ENCODE measurements at places on chromosomes 2 and 18. TPM values are rescaled to one million over a fixed set of nuclear protein-coding genes. Genes with fewer than 3 reads are reported as not detected.
A peak's percentile ranks its signal among the peaks of the same experiment; 100 is the strongest.

Gene BCL11A
- total RNA-seq = not detected

- DNase-seq = no peak
These were observed 548.5 kb upstream of the ID2 start for GRCh38 chr2:8133363-8133762.

- no peak for DNase-seq
These were observed 7.3 kb downstream of the INSIG2 start for GRCh38 chr2:118095610-118096009.

GRCh38 chr2:1881502-1881901 lies 137.2 kb upstream of the PXDN start:
- no peak for DNase-seq

DNA sequence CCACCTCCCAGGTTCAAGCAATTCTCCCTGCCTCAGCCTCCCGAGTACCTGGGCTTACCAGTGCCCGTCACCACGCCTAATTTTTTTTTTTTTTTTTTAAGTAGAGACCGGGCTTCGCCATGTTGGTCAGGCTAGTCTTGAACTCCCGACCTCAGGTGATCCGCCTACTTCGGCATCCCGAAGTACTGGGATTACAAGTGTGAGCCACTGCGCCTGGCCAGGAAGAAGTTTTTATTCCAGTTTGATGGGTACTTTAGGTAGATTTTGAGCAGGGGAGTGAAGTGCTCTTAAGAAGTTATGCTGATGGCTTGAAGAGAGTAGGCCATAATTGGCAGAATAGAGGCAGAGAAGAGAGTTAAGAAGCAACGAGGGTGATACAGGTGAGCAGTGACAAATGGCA lies 25.3 kb downstream of the FZD5 start:
- DNase-seq = no peak

Gene SCYGR4
- total RNA-seq = not detected

DNA sequence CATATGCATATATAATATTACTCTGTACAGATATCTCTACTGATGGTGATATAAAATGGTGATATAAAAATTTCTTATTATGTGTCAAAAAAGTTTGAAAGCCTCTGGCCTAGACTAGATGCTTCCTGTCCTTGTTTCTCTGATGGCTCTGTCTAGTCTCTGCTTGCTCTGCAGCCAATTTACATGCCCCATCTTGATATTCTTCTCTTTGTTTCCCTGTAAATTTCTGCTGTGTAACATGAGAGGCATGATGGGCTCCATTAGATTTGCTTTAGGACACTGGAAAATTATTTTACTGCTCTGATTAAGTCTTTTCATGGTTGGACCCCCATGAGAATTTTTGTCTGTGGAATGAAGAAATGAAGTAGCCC lies 24.3 kb downstream of the BABAM2 start:
- DNase-seq = no peak

DNA sequence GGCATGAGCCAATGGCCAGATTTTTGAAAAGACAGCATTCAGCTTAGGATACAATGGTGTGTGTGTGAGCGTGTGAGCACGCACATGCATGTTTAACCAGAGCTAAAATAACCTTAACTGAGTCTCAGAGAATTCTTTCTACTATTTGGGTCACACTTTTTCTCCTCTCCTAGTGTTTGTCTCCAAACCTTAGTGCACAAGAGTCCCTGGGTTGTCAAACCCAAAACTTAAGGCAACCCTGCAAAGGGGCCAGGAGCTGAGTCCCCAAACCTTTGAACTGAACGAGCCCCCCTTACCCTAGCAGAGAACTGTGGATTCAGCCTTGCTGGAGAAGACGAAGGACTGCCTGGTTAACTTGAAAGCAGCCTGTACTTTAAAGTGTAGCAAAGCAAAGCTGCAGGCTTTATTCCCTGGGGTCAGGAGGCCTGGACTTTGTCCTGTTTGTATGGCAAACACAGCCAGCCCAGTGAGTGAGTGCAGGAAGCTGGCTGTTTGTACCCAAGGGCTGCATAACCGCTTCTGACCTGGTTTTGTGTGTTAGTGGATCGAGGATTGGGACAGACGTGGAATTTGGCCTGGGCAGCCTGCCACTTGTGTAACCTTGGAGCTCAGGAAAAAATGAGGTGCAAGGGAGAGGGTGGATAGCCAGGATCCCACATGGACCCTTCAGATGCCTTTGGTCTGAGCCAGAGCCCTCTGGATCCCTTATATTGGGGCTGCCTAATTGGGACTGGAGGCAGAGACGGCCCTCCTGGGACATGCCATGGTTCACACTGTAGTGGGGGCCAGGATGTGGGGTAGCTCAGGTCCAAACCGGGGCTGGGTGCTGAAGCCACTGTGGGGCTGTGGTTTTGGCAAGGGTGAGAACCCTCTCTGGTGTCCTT lies 6.4 kb upstream of the PSMD1 start:
- DNase-seq = no peak

DNA sequence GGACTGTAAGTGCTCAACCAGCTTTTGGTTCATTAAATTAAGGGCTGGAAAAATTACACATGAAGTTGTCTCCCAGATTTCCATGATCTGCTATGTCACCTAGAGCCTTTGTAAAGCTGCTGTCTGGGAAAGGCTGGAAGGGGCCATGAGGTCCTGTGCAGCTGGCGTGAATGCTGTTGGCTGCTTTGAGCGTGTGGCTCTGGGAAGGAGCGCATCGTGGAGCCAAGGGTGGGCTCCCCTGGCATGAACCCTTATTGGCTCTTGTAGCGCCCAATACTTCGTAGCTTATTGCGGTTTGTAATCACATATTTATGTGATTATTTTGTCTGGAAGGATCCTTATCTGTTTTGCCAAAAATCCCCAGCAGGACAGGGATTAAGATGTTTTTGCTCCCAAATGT lies 70.5 kb upstream of the LMAN1 start:
- DNase-seq = no peak

GRCh38 chr2:240912878-240913809 lies 7.0 kb downstream of the CROCC2 start:
- DNase-seq = no peak

GRCh38 chr2:121529439-121530211 lies 1.1 kb upstream of the RNU4ATAC start:
- DNase-seq = peak; percentile 26

Gene POTEJ
- not detected for total RNA-seq

- DNase-seq = no peak
These were observed 39.7 kb downstream of the GRHL1 start for GRCh38 chr2:9991221-9991620.

DNA sequence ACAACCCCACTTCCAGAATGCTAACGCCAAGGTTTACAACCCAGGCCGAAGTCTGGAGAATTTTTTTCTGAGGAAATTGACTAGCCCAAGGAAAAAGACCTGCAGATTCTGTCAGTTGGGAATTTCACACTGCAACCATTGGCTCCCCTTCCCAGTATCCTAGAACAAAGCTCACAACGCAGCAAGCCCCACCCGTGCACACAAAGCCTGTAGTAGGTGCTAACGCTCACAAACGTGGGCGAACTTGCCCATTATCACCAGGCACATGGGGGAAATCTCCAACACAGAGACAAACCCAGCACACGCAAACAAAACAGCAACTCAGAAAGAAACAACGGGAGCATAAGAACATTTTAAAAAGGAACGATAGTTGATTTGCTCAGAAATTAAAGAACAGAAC lies 265.1 kb downstream of the EIPR1 start:
- DNase-seq = no peak

- peak; percentile 55 for DNase-seq
These were observed 507.1 kb upstream of the TNP1 start for GRCh38 chr2:217366966-217367365.

Gene SP100
- total RNA-seq = 60.7 TPM

Gene ARHGAP15
- total RNA-seq = not detected

Gene MOGAT1
- not detected for total RNA-seq

GRCh38 chr2:141929331-141930252 lies 201.2 kb downstream of the LRP1B start:
- DNase-seq = no peak

Gene AQP12B
- total RNA-seq = not detected

DNA sequence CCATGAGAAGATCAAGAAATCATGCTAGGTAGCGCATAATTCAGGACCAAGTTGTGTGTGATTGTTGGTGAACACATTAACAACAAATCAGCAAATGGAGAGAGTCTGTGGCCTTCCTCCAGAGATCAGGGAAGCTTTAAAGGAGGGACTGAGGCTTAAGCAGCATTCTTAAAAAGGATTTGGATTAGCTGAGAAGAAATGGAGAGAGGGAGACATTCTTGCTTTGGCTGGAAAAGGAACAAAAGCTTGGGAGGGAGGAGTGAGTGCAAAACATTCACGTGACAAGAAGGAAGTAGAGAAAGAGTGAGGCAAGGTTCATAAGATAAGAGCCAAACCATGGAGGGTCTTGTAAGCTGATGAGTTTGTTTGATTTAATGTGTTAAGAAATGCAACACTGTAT lies 75.6 kb downstream of the SRD5A2 start:
- DNase-seq = no peak

Gene FZD7
- 10.8 TPM for total RNA-seq

DNA sequence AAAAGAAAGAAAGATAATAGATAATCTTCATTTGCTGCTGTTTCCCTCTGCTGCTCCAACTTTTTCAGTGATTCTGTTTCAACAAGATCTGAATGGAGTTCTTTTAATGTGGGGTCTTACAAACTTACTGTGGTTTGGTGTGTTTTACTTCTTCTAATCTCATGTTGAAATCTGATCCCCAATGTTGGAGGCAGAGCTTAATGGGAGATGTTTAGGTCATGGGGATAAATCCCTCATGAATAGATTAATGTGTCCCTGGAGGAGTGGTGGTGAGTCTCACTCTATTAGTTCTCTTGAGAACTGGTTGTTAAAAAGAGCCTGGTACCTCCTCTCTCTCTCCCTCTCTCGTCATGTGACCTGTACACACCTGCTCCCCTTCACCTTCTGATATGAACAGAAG lies 442.4 kb downstream of the EPHA4 start:
- DNase-seq = no peak

Gene ITGB6
- 0.29 TPM for total RNA-seq

GRCh38 chr2:222842491-222843174 lies 18.2 kb upstream of the ACSL3 start:
- DNase-seq = no peak

Gene ARHGAP25
- not detected for total RNA-seq

DNA sequence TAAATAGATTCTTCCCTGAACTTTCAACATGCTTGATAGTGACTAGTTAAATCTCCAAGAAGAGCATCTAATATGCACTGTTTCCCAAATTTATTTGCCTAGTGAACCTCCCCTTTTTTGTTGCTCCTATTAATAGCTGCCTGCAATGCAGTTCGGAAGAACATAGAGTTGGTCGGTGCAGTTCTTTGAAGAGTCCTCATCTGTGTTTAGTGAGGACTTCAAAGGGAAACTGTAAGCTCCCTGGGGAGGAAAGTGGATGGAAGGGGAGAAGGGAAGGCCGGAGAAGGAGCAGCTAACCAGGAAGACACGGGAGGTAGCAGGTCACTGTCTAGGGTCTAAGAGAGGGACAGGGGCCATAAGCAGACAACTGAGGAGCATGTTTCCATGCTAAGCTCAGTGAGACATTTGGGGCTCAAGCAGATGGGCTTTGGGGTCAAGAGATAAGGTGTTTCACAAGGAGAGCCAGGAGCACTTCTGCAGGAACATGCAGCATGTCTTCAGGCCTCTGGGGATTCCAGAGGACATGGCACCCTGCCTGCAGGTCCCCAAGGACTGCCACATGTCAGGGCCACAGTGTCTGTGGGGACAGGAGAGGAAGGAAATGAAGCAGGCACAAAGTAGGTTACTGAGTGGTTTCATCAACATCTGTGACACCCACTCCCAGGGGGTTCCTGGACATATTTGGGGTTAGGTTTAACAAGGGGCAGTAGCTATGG lies 48.7 kb upstream of the ANXA4 start:
- DNase-seq = no peak

Gene TRIM54
- total RNA-seq = 0.96 TPM

GRCh38 chr2:96414161-96414710 lies 78.7 kb downstream of the NCAPH start:
- no peak for DNase-seq

- no peak for DNase-seq
These were observed 105.4 kb upstream of the TLK1 start for GRCh38 chr2:171266102-171266501.

- peak; percentile 32 for DNase-seq
These were observed 111.0 kb downstream of the B3GNT2 start for GRCh38 chr2:62306751-62307468.

- peak; percentile 38 for DNase-seq
These were observed 37.0 kb downstream of the PIK3C3 start for GRCh38 chr18:41992066-41992465.

Gene GPR35
- 0.17 TPM for total RNA-seq

- DNase-seq = no peak
These were observed 13.9 kb downstream of the PSMD14 start for GRCh38 chr2:161321944-161322648.

DNA sequence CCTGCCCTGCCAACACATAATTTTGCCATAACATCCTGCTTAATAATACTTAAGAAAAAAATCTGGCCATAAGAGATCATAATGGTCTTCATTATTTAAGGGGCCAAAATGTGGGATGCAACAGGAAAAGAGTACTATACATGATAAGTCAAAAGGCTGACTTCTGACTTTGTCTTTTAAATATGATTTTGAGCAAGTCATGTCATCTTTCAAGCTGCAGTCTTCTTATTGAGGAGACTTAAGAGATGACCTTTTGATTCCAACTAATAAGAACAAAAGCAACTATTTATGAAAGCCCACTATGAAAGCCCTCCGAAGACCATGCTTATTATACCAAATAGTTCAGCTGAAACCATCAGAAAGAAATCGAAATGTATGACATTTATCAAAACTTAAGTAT lies 41.6 kb downstream of the PUM2 start:
- no peak for DNase-seq

Gene SKOR2
- total RNA-seq = not detected

GRCh38 chr2:26123426-26123825 lies 49.5 kb upstream of the GAREM2 start:
- no peak for DNase-seq

Gene BMP10
- total RNA-seq = 0.46 TPM

Gene LRRTM4
- 0.36 TPM for total RNA-seq

Data from A172 (cell line).